ENCODE measurements at places on chromosomes 6 and 20.

- DNase-seq = no peak
Observed at GRCh38 chr20:42098418-42098817, 480.2 kb upstream of the CHD6 start.

DNA sequence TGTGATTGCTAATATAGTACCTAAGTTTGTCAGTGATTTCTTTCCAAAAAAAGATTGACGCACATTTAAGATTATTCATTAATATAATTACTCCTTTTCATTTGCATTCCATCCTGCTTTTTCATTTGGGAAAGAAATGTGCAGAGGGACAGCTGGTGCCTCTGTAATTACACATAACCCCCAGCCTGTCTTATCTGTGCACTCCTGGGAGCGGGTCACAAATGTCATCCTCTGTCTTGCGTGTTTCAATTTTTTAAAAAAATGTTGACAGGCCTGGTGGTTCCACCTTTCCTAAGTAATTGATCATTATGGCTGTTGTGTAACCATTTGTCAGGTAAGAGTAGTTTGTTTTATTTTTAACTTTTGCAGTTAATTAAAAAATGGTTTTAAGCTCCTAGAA, 92.7 kb downstream of the SLX4IP start:
- DNase-seq = no peak

DNA sequence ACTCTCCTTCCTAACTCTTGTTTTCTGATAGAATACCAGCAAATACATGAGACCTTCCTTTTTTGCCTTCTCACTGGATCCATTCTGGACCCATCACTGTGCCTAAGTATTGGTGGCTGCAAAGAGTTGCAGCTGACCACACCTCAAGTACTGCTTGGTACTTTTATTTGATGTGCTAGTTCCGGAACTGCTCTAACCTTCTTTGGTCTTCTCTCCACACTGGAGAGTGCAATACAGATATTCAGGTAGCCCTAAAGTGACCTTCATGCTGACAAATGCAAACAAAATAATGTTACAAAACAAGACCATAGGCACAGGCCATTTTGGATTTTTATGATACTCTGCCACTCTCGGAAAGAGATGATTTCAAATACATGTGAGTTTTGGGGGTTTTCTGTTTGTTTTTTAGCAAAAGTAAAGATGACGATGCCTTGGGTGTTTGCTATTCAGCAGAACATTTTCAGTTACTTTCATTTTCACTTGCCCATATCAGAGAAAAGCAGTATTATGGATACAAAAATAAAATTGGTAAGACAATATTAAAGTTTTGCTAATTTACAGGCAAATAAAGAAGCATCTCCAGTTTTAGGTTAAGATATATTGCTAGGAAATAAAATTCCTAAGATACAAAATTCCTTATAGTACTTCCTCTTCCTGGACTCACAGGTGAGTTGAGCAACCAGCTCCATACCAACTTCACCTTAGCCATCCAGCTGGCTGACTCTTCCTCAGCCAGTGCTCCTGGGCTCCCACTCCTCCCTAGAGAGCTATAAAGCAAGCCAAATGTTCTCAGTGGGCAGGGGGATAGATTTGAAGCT, 42.0 kb downstream of the PTPRK start:
- no peak for DNase-seq

- no peak for DNase-seq
Observed at GRCh38 chr6:156954191-156954590, 177.0 kb downstream of the ARID1B start.

GRCh38 chr6:106373502-106374239, 13.2 kb downstream of the CRYBG1 start:
- no peak for DNase-seq

DNA sequence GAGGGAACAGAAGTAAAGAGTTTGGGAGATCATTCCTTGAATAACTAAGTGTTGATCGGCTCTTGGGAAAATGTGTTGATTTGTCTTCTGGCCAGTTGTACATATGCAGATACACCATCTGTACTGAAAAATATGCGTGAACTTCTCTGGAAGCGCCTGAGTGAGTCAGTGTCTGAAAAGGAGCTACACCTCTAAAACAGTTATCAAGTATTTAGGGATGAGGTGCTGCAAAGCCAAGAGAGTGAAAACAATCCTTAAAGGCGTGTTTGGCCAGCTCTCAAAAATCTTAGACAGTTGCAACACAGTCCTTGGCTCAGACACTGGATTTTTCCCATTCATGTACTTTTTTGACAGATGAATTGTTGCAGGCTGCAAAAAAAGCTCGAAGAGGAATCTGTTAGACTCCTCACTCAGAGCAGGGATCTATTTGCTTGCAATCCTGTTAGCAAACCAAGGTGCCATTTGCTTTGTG, 61.3 kb downstream of the BMP6 start:
- no peak for DNase-seq

- peak; percentile 92 for DNase-seq
Observed at GRCh38 chr20:50724851-50725723, 6.3 kb upstream of the PARD6B start.

- DNase-seq = peak; percentile 9
Observed at GRCh38 chr6:90406957-90407356, 110.3 kb upstream of the BACH2 start.

DNA sequence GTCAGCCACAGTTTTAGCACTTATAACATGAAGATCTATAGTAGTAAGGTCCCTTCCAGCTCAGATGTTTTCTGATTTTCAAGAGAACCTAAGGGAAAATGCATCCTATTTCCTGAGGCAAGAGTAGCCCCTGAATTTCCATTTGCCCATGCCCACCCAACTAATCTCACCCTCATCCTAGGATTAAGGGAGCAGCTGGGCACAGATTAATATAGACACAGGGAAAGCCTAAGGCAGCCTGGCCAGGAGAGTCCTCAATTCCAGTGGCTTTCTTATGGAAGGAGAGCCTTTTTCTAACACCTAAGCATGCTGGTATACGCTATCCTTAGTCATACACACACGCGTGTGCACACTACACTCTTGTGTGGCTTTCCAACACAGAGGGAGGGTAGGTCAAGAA, 1.5 kb downstream of the APOBEC2 start:
- DNase-seq = no peak

- DNase-seq = no peak
Observed at GRCh38 chr6:34022250-34022872, 123.5 kb downstream of the GRM4 start.

- DNase-seq = peak; percentile 29
Observed at GRCh38 chr6:167501831-167502385, 177.0 kb downstream of the TTLL2 start.

- DNase-seq = no peak
Observed at GRCh38 chr6:130364224-130364780, 1.5 kb upstream of the TMEM200A start.

DNA sequence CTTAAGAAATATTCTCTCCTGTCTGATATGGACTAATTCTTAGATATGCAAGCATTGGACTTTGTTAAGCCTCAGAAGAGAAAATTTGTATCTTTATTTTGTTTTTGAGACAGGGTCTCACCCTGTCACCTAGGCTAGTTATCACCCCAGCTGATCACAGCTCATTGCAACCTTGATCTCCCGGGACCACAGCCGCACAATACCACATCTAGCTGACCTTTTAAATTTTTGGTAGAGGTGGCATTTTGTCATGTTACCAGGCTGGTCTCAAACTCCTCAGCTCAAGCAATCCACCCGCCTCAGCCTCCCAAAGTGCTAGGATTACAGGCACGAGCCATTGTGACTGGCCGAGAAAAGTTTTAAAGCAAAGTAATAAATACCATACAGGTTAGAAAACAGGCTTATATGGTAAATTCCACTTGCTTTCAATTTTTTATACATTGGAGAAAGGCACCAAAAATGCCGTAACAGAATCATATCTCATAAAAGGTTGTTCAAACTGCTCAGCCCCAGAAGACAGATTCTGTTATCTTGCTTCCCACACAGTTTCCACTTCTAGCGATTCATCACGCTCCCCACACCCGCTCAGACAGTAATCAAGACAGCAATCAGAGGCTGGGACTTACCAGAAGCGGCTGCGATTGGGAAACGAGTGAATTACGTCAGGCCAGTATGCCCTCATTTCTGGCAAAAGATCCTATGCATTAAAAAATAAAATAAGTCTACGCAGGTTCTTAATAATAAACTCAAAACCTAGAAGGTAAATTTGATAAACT, 13.8 kb downstream of the RNASET2 start:
- DNase-seq = peak; percentile 87

DNA sequence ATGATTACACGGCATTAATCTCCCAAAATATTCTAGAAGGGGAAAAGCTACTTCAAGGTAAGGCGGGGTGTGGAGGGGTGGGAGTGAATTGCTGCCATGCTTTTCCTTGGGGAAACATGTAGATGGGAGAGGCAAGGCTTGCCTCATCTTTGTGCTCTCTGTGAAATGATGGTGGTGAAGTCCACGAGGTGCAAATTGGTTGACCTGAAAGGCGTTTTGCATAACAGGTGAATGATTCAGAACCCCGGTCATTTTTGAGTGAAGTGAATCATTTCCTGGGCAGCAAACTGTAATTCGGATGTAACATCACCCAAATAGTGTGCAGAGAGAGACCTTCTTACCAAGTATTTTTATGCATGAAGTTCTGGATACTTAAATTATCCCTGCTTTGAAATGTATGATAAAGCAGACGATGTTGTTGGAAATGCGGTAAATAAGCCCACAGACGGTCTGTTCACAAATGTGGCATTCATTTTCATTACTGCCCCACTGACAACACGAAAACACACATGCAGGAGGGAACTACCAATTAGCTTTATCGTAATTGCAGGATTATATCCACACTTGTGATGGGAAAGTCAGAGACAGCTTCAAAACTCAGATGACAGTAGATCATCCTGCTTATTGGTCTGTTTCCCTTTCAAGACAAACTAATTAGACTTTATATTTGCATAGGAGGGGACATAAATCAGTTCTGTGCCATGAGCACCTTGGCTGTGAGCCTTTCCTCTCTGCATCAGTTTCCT, 3.0 kb downstream of the CDH4 start:
- DNase-seq = no peak

Data from cardiac muscle cell (in vitro differentiated cells and primary cell).